Myometrial cell (primary cell): ENCODE measurements at places on chromosomes 6 and 20. TPM values are rescaled to one million over a fixed set of nuclear protein-coding genes. Genes with fewer than 3 reads are reported as not detected.

Gene LIN28B
- total RNA-seq: not detected in 2 replicates

Gene ADGRB3
- total RNA-seq: 0.18 TPM in 1 of 2 replicates, not detected in the other

Gene RBM24
- total RNA-seq: 4.0 and 5.5 TPM in 2 replicates

Gene FOXA2
- total RNA-seq: not detected in 2 replicates

Gene TBX18
- 6.3 and 18.4 TPM in 2 replicates for total RNA-seq
